Activated CD8-positive, alpha-beta T cell treated with anti-CD3 and anti-CD28 coated beads, Interleukin-2, amount 10 ng/mL, durations not matched to agents 7 days and 5 days (primary cell): ENCODE measurements at places on chromosomes 6 and 20. TPM values are rescaled to one million over a fixed set of nuclear protein-coding genes. Genes with fewer than 3 reads are reported as not detected.

PNRC1 gene
- 89.2 TPM for total RNA-seq

STMND1 gene
- total RNA-seq, result not detected

DEFB115 gene
- not detected for total RNA-seq

PXDC1 gene
- not detected for total RNA-seq

- DNase-seq, result no peak
Measured at GRCh38 chr20:6038256-6038655, 15.6 kb downstream of the LRRN4 start.

DNA sequence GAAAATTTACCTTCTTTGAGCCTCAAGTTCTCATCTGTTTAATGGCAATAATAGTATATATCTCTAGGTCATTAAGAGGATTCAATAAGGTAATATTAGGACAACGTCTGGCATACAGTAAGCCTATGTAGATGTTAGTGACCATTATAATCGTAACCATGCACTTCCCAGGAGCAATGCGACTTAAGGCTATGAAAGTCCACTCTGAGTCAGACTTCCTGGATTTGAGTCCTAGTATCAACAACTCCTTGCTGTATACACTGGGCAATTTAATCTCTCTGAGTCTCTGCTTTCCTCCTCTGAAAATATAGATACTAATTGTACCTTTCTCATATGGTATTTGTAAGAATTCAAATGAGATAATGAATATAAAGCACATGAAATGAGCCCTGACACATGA lies 168.1 kb upstream of the HDDC2 start:
- DNase-seq, result no peak

DNA sequence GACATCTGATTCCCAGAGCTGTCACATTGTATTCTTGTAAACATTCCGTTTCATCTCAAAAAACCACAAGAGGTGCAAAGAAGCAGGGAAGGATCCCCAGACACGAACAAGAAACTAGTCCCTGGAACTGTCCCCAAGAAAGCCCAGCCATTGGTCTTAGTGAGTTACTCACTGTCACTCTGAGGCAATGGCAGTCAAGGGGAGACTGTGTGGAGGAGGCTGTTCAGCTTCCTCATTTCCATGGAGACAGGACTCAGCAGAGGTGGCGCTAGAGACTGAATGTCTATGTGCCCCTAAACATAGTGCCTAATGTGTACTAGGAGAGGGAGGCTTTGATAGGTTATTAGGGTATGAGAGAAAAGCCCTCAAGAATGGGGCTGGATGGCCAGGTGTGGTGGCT lies 11.1 kb downstream of the ULBP1 start:
- DNase-seq, result no peak

DNA sequence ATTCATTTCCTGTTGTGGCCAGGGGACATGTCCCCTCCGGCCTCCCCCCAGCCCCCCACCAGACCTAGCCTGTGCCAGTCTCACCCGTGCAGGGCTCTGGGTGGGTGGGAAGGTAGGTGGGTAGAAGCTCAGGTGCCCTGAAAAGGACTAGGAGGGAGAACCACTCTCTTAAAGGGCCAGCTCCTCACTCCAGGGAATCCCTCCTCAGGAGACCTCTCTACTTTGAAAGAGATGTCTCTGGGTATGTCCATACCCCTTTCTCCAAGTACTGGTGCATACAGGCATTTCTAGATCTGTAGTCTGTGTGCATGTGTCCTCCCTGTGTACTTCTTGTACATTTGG lies 60.8 kb upstream of the EPB41L1 start:
- DNase-seq, result no peak
